ENCODE measurements at places on chromosomes 1 and 21. TPM values are rescaled to one million over a fixed set of nuclear protein-coding genes. Genes with fewer than 3 reads are reported as not detected.

- H3K4me1 ChIP-seq: peaks cover 13% of the 10 kb centered on the region
- DNase-seq: no peak
- H3K4me3 ChIP-seq: no peak overlapping the region
- peak overlapping the region; percentile 72 for H3K27ac ChIP-seq
- H3K36me3 ChIP-seq: no peaks in the 10 kb centered on the region
These were observed 1.9 kb downstream of the WDR64 start for GRCh38 chr1:241654019-241654418.

GRCh38 chr21:32978331-32979270 lies 47.1 kb upstream of the OLIG2 start:
- no peak overlapping the region for H3K27ac ChIP-seq
- peaks cover 10% of the 10 kb centered on the region for H3K27me3 ChIP-seq
- no peaks in the 10 kb centered on the region for H3K4me1 ChIP-seq
- H3K36me3 ChIP-seq: no peaks in the 10 kb centered on the region

PTGFRN gene
- polyA plus RNA-seq: 68.7 TPM

GPR37L1 gene
- 0.24 TPM for polyA plus RNA-seq

DNA sequence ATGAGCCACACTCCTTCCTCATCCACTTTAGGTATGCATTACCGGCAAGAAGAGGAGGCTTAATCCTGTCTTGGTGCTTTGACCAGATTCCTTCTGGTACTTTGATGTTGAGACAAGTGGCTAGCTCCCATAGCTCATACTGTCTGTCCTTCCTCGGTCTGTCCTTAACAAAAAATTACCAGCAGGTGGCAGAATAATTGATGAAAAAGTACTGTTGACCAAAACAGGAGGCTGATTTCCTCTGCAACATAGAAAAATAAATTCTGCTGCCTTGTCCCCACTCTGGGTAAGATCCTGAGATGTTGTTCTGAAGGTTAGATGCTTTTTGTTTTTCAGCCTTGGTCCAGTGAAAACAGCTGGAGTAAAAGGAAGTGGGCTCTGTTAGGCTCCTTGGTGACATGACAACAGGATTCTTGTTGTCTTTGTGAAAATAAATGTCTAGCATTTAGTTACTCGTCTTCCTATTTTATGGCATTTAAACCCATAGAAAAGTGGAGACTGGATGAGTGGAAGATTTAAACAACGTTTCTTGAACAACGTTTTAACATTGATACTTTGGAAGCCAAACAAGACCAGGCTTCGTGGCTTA lies 11.2 kb upstream of the HJV start:
- H3K4me3 ChIP-seq: no peak overlapping the region
- no peak for DNase-seq
- H3K36me3 ChIP-seq: no peaks in the 10 kb centered on the region
- H3K4me1 ChIP-seq: peaks cover 11% of the 10 kb centered on the region
- H3K27ac ChIP-seq: no peak overlapping the region

All from adrenal gland (tissue), 19 donors.